DMS 273 treated with DMSO at 0.1 percent for 48 hours (cell line): ENCODE measurements at places on chromosomes 7 and 10.

- DNase-seq: no peak
Observed at GRCh38 chr7:53070883-53071282, 35.5 kb downstream of the POM121L12 start.

DNA sequence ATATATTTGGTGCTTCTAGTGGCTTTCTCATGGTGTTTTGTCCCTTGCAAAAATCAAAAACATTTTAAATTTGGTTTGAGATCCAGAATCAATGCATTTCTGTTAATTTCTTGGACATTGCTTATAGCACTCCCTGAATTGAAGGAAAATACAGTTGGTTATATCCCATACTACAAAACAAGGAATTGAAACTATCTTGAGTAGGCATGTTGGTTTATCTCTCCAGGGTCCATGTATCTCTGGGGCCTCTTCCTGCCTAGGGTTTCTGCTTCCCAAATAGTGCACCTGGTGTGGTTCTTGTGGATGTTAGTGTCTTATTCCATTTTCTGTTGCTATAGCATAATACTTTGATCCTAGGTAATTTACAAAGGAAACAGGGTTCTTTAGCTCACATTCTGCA, 212.4 kb downstream of the CAMK1D start:
- DNase-seq: no peak

DNA sequence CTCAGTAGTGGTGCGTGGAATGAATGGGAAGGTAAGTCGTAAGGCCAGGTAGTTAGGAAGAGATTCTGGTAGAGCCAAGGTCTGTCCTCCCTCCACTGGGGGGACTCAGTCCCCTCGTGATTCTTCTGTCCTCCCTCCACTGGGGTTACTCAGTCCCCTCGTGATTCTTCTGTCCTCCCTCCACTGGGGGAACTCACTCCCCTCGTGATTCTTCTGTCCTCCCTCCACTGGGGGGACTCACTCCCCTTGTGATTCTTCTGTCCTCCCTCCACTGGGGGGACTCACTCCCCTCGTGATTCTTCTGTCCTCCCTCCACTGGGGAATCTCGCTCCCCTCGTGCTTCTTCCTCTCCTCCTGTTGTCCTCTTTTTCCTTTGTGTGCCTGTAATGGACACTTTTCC, 125.1 kb downstream of the CELF2 start:
- no peak for DNase-seq

DNA sequence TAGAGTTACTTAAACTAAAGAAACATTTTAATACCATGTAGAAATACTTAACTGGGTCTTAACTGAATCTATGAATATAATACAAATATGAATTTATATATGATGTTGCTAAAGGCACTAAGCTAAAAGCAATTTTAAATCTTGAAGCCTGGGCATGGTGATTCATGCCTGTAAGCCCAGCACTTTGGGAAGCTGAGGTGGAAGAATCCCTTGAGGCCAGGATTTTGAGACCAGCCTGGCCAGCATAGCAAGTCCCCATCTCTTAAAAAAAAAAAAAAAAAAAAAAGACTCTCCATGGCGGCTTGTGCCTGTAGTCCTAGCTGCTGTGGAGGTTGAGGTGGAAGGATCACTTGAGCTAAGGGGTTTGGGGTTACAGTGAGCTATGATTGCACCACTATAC, 95.3 kb downstream of the CCSER2 start:
- DNase-seq: no peak

DNA sequence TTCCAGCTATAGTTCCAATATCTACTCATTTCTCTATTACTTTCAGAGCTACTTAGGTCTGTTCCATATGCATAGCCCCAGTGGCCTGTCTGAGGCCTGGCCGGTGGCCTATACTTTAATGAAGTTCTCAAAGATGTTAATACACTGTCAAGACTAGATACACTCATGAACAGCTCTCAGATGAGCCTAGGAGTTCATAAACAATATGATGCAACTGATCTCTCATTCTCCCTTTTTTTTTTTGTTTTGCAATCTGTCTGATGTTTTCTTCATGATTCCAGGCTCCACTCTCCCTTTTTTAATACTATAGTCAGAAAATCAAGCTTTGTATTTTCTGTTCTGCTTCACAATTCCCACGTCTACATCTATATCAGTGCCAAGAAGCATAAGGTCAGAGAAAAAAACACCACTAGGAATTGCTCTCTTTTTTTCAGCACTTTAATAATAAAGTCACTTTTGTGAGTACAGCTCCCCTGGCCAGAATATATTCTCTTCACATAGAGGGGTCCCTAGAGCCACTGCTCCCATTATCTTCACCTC, 321.0 kb downstream of the C7orf25 start:
- DNase-seq: no peak

- DNase-seq: no peak
Observed at GRCh38 chr7:44103923-44104859, at the start of gene AEBP1. Gene AEBP1, plus strand, starts transcription at chr7:44104345. Its CDS starts 321 bp downstream, at chr7:44104666.

DNA sequence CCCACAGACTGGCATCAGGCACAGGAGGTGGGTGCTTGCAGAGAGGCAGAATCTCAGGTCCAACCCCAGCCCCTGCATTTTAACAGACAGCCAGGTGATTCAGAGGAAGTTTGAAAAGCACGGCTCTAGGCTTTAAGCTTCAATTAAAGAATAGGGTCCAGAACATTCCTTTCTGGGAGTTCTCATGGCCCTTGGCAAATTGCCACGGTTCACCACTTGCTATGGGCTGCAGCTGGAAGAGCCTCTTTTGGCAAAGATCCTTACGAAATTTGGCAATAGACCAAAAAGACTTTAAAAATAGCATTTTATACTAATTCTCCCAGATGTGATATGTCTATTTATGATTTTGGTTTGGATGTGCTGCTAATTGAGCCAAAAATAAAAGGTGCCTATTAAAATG, 148.1 kb downstream of the ITGA8 start:
- no peak for DNase-seq

GRCh38 chr10:95810198-95810976, 54.4 kb downstream of the ENTPD1 start:
- no peak for DNase-seq

DNA sequence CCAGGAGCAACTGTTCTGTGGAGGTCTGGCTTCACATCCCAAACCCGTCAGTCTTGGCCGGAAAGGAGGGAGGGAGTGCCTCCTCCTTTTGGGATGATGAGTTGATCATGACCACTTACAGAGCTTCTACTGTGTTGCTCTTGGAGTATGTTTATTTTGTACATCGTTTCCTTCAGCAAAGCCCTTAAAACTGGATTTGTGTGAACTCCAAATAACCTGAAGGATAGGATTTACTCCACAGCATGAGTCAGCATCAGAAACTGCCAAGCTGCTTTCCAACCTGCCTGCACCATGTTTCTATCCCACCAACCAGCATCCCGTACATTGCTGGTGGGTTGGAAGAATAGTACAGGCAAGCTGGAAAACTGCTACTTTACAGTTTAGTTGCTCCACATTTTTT, 3.5 kb downstream of the CCDC201 start:
- DNase-seq: no peak

- DNase-seq: no peak
Observed at GRCh38 chr7:4861673-4862072, at the start of gene PAPOLB. Gene PAPOLB, minus strand, starts transcription at chr7:4862030. Its CDS starts 220 bp downstream, at chr7:4861810.

DNA sequence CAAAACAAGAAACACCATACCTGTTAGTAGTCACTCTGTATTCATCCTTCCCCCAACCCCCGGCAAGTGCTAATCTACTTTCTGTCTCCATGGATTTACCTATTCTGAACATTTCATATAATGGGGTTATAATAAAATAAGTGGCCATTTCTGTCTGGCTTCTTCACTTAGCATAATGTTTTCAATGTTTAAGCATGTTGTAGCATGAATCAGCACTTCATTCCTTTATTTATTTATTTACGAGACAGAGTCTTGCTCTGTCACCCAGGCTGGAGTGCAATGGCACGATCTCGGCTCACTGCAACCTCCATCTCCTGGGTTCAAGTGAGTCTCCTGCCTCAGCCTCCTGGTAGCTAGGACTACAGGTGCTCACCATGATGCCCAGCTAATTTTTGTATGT, 69.2 kb downstream of the HIP1 start:
- DNase-seq: no peak

- DNase-seq: peak; percentile 36
Observed at GRCh38 chr10:101903827-101904550, 60.4 kb upstream of the KCNIP2 start.

DNA sequence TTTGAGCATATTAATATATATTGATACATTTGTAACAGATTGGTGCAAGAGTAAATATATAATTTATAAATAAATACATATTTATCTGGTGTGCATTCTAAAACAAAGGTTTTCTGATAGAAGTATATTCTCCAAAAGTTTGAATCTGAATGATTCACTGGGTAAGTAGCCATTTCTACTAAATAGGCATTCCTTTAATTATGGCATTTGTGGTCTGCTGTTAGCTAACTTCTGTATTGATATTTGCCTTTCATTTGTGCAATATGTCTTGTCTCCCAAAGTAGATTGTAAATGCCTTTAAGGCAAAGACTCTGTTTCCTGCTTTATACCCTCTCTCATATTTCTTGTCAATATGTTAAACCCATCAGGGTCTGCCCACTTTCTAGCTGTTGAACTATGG, 11.1 kb upstream of the ARID5B start:
- no peak for DNase-seq

- no peak for DNase-seq
Observed at GRCh38 chr7:115844857-115845256, 185.7 kb downstream of the TFEC start.

DNA sequence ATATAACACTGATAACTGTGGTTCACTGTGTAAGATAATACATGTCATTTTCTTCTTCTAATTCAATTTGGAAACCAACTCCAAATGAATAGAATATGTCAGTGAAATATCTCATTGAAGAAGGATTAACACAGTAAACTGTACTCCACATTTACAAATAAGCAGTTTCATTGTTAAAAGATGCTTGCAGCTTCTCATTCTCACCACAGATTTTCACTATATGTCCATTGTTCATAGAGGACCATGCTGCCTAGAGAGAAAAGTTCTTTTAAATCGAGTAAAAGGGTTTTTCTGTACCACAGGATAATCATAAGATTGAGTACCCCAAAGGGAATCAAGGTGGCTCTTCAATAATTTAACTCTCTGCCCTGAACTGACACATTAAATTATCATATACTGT, 165.5 kb downstream of the LRRN3 start:
- DNase-seq: no peak

DNA sequence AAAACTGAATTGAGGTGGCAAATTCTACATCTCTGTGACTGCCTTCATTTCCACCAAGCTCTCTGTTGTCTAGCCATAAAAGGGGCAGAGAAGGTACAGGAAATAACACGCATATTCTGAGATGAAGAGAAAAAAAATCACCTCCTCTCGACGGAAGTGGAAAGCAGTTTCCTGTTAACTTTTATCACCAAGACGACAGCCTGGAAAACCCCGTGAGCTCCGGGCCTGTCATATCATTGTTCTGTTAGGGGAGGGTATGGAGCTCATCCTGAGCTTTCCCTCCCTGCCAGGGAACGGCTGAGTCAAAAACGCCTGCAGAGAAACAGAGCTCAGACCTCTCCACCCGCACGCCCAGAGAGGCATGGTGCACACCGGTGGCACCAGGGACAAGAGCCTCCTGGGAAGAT, 200.3 kb downstream of the PRPF18 start:
- DNase-seq: no peak

DNA sequence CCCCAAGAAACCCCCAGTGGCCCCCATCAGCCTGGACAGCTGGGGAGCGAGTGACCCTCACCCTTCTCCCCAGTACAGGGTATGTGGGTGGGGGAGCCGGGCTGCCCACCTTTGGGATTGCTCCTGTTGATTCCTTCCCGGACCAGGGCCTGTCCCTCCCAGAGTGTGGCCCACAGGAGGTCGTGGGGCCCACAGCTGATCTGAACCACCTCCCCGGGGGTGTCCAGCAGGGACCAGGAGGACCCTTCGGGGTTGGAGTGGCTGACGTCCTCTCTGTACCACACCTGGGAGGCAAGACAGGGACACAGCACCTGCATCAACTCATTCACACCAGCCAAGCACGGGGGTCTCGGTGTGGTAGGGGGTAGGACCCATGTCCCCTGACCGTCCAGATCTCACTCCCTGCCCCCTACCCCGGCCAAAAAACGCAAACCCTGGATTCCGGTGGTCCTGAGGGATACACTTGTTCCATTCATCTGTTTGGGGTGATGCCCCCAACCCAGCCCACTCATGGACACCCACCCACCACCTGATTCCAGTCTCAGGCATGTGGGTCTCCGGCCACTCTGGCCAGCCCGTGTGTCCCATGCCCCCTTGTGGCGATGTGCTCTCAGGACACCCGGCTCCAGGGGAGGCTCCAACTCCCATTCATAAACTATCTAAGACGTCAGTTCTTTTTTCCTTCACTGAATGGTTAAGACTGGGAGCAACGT, 10.9 kb downstream of the TECPR1 start:
- DNase-seq: no peak

DNA sequence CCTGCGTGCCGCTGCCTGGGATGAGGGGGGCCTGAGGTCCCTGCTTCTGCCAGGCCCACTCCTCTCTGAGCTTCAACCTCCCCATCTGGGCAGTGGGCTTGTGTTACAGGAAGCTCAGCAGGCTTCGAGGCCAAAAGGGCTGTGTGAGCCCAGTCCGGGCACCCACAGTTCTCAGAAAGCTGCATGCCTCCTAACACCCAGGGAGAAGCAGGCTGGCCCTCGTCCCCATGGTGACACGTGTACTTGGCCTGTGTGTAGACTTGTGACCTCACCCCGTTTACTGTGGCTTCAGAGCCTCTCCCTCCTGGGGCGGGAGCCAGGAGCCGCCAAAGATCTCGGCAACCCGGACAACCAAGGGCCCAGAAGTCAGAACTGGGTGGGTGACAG, 2.2 kb upstream of the GRIFIN start:
- no peak for DNase-seq

GRCh38 chr7:13035233-13035632, 347.8 kb downstream of the ARL4A start:
- DNase-seq: no peak
